ENCODE measurements at places on chromosomes 3 and 15.

GRCh38 chr3:128783774-128784173 is 57.8 kb downstream of the RAB7A start:
- no peak for DNase-seq

DNA sequence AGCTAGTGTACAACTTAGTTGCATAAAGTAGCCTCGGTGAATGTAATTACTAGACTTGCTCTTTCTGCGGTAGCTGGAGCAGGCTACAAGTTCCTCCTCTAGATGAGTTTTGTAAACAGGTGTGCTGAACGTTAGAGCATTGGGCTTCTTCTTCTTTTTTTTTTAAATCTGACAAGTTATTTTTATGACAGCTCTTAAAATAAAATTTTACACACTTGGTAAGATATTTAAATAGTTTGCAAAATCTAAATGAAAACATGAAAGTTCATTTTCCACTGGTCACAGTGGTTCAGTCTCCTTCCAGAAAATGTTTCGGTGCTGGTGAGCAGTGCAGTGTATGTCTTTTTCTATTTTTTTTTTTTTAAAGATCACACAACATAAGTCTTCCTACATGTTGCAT is 3.0 kb downstream of the CCR9 start:
- no peak for DNase-seq

DNA sequence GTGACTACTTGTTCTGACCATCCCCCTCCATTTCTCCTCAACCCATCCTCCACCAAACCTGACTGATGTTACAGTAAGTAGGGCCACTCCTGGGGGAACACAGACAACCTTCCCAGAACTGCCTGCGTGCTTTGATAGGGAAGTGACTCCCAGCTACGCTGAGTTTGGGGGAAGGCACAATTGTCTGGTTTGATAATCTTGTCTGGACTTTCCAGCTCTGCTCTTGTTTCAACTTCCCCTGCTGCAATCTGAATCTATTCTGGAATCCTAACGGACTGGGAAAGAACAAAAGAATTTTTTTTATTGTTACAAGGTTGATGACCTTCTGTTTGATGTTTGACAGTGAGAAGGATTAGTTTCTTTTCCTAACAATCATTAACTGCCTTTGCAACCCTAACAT is 895.6 kb downstream of the ROBO1 start:
- DNase-seq, result no peak

- DNase-seq, result no peak
Observed at GRCh38 chr3:70053293-70053692, 53.8 kb downstream of the SAMMSON start.

DNA sequence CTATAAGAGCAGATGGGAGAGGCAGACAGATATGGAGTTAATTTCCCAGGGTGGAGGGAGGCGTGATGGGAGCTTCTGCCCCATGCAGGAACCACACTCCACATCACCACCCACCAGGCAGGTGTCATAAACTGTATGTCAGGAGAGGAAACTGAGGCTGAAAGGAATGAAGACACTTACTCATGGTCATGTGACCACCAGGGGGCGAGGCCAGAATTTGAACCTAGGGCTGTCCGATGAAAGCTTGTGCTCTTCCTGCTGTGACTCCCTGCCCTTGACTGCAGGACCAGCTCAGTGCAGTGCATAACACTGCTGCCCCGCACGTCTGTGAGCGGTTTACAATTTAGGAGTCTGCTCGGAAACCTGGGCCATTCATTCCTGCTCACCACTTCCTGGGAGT is 28.8 kb downstream of the NUP210 start:
- DNase-seq, result no peak

GRCh38 chr3:38027466-38028465 is 1.7 kb downstream of the PLCD1 start:
- DNase-seq, result no peak

DNA sequence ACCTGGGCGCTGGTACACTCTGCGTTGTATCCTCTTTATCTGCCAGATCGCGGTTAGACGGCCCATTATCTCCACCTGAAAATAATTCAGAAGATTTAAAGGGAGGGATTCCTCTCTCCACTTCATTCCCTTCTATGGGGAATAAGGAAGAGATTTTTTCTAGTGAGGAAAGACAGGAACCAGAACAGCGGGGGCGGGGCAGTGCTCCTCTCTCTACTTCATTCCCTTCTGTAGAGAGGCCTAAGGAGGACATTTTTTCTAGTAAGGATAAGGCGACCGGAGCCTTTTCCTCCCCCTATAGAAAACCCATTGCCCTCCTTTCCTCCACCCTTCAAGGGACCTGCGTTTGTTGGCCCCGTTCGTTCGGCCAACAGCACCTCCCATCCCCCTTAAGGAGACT is 8.3 kb upstream of the LIPH start:
- DNase-seq, result no peak

GRCh38 chr3:151093905-151094304 is 8.4 kb downstream of the MED12L start:
- no peak for DNase-seq

DNA sequence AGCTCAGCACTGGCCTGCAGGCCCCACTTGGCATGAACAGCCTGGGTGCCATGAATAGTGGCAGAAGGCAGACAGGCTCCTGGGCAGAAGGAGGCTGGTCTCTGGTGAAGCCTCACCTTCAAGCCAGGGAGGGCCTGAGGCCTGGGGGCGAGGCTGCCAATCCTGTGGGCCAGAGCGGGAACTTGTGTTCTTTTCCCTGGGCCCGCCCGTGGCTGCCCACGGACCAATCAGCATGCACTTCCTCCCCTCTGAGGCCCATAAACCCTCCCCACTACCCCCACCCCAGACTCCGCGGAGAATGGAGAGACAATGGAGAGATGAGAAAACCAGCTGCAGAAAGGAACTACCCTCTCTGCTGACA is 283.8 kb upstream of the ROBO1 start:
- no peak for DNase-seq

All from activated T-helper 1 cell treated with anti-CD3 and anti-CD28 coated beads, Interleukin-2, amount 50 U/mL, for 16 hours (primary cell).